Astrocyte of the spinal cord (primary cell): ENCODE measurements at places on chromosomes 4 and X.

GRCh38 chrX:16665089-16665488, 15.1 kb downstream of the S100G start:
- peak; percentile 63 for DNase-seq

DNA sequence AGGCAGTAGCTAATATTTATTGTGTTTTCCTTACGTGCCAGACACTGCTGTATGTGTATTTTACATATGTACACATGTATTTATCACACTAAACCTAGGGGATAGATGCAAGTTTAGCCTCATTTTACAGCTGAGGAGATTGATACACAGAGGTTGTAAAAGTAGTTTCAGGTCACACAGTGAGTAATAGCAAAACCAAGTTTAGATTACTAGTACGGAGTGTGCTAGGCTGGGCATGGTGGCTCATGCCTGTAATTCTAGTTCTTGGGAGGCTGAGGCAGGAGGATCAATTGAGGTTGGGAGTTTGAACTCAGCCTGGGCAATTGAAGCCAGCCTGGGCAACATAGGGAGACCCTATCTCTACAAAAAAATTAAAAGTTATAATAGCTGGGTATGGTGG, 701.1 kb upstream of the ATOH1 start:
- no peak for DNase-seq

DNA sequence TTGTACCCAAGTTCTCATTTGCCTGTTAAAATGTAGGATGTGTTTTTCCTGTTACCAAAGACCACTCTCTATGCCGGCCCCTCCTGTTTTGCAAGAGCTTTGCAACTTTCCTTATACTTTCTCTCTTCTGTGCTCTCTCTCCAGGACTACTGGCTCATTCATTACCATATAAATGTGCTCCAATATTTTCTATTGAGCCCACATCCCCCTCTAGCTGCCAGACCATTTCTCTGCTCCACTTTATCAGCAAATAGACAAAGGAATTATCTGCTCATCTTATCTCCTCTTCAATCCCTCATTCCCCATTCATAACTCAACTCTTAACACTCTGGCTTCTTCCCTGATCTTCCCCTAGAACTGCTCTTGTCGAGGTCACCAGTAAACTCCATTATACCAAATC, 33.6 kb downstream of the RPGR start:
- DNase-seq: no peak

DNA sequence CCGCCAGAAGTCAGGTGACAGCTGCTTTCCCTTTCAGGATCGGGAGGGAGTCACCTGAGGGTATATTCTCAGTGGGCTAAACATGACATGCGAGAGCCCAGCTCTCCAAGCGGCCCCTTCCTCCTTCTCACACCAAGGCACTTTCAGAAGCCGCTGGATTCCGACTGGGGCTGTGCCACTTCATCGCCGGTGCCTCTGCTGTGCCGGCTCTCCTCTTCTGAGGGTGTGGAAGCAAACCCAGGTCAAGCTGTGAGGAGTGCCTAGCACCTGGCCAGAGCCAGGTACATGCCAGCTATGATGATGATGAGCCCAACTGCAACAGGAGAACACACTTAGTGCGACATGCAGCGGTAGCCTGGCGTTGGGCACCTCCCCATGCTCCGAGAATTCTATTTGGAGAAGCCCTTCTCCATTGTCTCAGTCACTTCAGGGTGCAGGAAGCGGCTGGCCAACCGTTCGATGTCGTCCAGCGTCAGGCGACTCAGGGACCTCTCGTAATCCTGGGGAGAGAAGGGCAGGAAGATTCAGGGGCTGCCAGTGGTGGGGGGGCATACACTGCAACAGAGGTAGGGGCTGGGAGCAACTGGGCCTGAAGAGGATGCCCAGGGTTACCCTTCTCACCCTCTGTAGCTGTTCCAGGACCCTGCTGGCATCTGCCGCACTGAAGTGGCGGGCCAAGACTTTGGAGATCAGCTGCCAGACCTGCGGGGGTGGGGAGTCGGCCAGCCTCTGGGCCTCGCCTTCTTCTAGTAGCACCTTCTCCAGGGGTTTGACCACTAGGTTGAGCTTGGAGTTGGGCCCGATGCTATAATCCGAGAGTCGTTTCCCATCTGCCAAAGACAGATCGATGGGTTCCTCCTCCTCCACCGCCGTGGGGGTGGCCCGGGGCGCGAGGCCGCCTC, 1.0 kb downstream of the UBL4A start:
- no peak for DNase-seq

DNA sequence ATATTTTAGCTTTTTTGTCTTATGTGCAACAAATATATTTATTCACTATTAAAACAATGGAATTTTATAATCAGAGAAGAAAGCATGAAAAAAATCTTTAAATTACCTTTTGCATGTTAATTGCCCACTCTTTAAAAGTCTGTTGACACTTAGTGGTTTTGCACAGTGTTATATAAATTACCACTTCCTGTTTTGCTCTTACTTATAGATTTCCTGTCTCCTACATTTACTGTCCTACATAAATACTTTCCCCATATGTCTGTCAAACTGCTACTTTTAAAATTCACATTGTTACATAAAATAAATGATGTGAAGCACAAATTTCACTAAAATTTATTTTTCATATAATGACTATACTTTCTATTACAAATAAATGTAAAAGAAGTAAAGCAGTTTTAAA, 161.1 kb upstream of the NDST4 start:
- DNase-seq: no peak

DNA sequence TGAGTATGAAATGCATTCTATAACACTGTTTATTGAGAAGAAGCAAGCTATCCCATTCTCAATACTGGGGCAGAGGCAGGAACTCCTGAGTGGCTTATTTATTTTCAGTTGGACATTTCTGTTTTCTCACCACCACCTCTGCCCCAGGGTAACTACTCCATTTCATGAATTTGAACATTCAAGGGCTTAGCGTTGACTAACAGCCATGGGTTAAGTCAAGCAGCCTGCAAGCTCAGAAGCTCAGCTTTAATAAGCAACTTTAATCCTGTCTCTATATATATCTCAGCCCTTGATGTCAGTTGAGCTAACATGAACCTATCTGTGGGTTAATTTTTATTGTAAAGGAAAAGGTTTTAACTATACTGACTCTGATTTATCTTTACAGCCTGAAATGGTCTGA, 93.8 kb downstream of the MBNL3 start:
- no peak for DNase-seq

- no peak for DNase-seq
Measured at GRCh38 chr4:168279556-168279955, 39.0 kb downstream of the DDX60 start.

- no peak for DNase-seq
Measured at GRCh38 chrX:91389026-91389425, 45.6 kb upstream of the PABPC5 start.

- DNase-seq: peak; percentile 91
Measured at GRCh38 chr4:97367878-97368277, 775.4 kb downstream of the STPG2 start.

DNA sequence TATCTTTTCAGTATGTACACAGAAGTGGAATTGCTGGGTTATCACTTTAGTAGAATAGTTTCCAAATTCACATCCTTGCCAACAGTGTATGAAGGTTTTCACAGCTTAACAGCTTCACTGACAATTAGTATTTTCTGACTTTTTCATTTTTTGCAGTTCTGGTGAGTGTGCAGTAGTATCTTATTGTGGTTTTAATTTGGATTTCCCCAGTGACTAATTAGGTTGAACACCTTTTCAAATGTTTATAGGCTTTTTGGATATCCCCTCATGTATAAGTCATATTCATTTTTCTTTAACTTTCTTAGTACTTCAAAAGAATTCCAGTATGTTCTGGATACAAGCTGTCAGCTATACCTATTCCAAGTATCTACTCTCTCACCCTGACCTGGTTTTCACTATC, 37.1 kb downstream of the BRCC3 start:
- DNase-seq: no peak

GRCh38 chr4:137454767-137455166, 77.5 kb downstream of the PCDH18 start:
- DNase-seq: no peak

- peak; percentile 10 for DNase-seq
Measured at GRCh38 chr4:107740381-107740780, 20.3 kb upstream of the PAPSS1 start.

DNA sequence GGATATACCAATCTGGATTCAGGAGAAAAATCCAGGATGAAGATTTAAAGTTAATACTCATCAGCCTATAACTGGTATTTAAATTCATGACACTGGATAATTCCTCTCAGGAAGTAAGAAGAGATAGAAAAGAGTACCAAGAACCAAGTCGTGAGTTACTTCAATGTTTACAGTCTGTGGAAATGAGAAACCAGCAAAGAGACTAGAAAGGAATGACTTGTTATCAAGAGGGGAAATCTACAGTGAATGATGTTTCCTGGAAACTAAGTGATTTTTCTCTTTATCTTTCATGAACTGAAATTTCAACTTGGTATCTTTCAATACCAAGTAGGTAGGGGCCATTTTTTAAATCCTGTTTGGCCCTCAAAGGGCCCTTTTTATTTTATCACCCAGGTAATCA, 217.9 kb upstream of the AFF2 start:
- DNase-seq: no peak

GRCh38 chrX:18769812-18770573, 62.5 kb downstream of the PPEF1 start:
- no peak for DNase-seq

DNA sequence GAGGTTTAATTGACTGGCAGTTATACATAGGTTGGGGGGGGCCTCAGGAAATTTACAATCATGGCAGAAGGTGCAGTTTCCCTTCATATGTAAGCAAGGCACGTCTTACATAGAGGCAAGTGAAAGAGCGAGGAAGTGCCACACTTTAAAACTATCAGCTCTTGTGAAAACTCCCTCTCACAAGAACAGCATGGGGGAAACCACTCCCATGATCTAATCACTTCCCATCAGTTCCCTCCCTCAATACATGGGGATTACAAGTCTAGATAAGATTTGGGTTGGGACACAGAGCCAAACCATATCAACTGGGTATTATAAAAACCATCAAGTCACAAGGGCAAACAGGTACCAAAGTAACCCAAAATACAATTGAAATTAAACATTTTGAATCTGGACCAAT, 182.0 kb upstream of the FAT4 start:
- no peak for DNase-seq

- DNase-seq: no peak
Measured at GRCh38 chr4:10095296-10095991, 21.2 kb downstream of the WDR1 start.

DNA sequence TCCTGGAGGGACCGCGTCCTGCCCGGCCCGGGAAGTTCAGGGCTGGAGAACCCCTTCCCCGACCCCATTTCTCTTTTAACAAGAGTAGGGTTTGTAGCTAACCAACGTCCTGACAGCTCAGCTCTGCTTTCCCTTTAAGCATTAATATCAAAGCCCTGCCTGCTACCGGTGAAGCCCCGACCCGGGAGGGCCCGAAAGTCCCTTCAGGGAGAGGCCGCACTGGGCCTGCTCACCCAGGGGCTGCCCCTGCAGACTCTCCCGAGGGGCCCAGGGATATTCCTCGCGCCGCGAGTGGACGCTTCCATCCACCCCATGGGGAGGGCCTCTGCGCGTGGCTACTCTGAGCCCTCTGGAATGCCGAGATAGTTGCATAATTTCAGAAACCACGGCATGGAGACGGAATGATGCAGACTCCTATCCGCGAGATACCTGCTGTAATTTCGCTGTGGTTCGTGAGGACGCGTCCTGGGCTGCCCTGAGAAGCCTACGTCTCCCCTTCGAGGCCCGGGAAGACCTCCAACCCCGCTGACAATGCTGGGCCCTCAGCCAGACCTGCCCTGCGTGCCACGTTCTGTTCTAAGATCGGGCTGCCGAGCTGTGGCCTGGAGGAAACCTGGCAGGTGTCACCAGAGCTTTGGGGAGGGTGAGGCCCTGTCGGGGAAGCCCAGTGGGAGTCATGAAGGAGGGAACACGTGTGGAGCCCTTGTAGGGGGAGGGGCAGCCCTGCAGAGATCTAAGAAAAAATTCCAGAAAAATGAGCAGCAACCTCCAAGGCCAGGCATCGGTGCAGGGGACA, 999 bp upstream of the CTBP1 start:
- peak; percentile 24 for DNase-seq

GRCh38 chr4:158644760-158645159, 26.9 kb downstream of the C4orf46 start:
- no peak for DNase-seq

- DNase-seq: peak; percentile 81
Measured at GRCh38 chr4:185219551-185220344, 10.3 kb downstream of the SNX25 start.

- no peak for DNase-seq
Measured at GRCh38 chr4:160928482-160928881, 1235.3 kb downstream of the FSTL5 start.

GRCh38 chrX:154605566-154605965, 13.5 kb downstream of the CTAG1B start:
- DNase-seq: no peak

- DNase-seq: no peak
Measured at GRCh38 chr4:10184501-10184938, 67.9 kb upstream of the WDR1 start.

DNA sequence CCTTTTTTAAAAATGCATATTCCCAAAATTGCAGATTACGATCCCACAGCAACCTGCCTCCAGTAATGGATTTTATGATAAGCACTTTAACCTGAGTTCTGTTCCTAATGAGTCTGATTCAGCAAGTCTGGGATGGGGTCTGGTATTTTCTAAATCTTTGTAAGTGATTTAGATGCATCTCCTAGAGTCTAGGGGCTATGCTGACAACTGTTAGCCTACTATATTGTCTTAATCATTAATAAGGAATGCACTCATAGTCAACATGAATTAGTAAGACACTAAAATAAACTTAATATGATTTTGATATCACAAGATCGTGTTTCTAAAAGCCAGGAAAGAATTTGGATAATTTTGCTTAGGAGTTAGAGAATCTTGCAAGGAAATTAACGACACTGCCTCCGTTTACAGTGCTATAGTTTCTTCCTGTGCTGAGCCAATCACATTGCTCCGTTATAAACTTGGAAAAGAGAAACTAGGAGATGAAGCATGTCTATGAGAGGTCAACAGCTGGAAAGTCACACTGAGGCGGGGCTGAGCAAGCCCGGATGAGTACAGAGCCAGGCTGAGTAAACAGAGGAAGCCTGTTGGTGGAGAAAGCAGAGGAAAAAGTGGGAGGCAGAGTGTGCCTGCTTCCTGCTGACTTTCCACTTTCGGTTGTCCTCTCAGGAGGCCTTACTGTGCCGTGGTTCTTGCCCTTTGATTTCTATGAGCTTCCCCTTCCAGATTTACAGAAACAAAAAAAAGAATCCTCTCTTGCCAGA, 5.4 kb downstream of the SCARB2 start:
- peak; percentile 86 for DNase-seq
